Right kidney (tissue), 9 donors: ENCODE measurements at places on chromosomes 13 and 19.

- DNase-seq, result no peak
Observed at GRCh38 chr13:20814224-20814910, 40.6 kb upstream of the EEF1AKMT1 start.

DNA sequence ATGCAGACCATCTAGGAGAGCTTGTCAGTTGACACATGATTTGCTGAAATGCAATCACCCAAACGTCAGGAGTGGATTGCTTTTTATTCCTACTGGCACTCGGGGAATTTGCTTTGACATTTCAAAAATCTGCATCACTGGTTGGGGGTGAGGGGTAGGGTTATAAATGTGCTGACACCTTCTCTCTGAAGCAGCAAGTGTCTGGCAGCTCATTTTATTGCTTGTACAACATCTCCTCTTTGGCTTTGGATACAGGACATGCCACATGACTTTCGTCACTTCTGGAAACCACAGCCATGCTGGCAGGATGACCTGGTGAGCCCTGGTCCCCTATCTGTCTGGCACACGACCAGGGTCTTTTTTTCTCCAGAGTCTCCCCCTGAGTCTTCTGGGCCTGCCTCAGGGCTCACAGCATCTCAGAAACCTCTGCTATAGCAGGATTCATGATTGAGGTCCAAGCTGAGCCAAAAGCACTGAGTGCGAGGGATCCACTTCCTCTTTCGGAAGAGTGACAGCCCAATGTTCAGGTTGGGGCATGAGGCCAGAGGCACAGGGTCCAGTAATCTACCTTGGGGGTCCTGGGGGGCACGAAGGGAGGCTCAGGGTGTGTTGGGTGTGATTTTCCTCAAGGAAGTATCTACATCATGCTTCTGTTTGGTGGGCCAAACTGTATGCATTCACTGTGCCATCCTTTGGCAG lies 60.1 kb downstream of the HSPH1 start:
- no peak for DNase-seq

DNA sequence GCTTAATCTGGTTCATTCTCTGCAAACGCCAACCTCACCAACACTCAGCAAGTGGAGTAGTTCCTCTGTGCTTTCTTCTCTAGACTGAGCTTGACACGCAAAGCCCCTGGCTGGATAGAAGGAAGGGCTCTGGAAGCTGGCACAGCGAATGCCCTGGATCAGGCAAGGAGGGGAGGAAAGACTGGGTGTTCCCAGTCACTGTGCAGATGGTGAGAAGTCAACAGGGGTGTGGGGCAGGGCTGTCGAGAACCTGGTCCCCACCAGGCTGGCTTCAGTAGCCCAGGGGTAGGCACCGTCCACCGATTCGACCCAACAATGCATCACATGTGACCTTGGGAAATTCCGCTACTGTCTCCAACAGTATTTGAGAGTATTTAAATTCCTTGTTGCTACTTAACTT lies 65.5 kb downstream of the TSHZ3 start:
- DNase-seq, result no peak

- DNase-seq, result no peak
Observed at GRCh38 chr13:76160506-76160905, 524.4 kb downstream of the LMO7 start.
